ENCODE measurements at places on chromosomes 2 and 18. TPM values are rescaled to one million over a fixed set of nuclear protein-coding genes. Genes with fewer than 3 reads are reported as not detected.
A peak's percentile ranks its signal among the peaks of the same experiment; 100 is the strongest.

GRCh38 chr2:33342705-33343104 lies 133.7 kb upstream of the RASGRP3 start:
- H3K4me3 ChIP-seq, result no peak overlapping the region
- no peak for DNase-seq
- H3K27me3 ChIP-seq, result no peaks in the 10 kb centered on the region
- no peak overlapping the region for H3K27ac ChIP-seq
- no peaks in the 10 kb centered on the region for H3K36me3 ChIP-seq

GRCh38 chr18:25454730-25455129 lies 102.8 kb upstream of the ZNF521 start:
- H3K27ac ChIP-seq, result no peak overlapping the region
- H3K4me3 ChIP-seq, result no peak overlapping the region
- H3K27me3 ChIP-seq, result no peaks in the 10 kb centered on the region
- H3K36me3 ChIP-seq, result no peaks in the 10 kb centered on the region
- H3K4me1 ChIP-seq, result peaks cover 3% of the 10 kb centered on the region

DNA sequence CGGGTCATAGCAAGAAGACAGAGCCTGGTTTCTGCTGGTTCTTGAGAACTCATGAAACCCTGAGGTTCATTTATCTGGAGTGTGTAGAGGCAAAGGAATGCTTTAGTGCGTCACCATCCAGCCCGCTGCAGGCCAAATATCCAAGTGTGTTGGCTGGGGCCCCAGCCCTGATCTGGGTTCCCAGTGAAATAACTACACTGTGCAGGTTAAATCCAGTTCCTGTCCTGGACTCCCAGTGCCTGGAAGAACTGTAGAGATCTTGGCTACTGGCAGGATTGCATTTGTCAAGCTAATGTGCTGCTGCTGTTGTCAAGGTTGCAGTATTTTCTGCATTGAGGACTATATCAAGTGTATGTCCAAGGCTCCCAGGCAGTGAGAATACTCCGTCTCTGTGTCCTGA lies 89.9 kb downstream of the MAPK4 start:
- no peaks in the 10 kb centered on the region for H3K36me3 ChIP-seq
- peaks cover 4% of the 10 kb centered on the region for H3K4me1 ChIP-seq
- no peak for DNase-seq

DNA sequence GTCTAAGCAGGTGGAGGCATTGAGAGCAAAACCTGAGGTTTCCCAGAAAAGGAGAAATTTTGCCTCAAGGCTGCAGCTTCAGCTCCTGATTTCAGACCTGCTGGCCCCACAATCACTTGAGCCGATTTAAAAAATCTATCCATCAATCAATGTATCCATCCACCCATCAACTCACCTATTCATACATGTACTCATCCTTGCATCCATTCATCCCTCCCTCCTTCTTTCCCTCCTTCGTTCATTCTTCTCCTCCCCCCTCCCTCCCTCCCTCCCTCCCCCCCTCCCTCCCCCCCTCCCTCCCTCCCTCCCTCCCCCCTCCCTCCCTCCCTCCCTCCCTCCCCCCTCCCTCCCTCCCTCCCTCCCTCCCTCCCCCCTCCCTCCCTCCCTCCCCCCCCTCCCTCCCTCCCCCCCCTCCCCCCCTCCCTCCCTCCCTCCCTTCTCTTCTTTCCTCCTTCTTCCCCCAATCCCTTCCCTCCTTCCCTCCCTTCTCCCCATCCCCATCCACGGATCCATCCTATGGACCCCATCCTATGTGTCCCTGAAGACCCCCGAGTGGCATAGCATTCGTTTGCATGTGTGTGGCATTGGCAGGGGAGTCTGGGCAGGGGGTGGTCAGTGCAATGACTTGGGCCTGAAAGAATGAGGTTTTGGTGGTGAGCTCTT lies 6.1 kb upstream of the PXDN start:
- DNase-seq, result no peak
- no peak overlapping the region for H3K4me3 ChIP-seq
- H3K27me3 ChIP-seq, result no peaks in the 10 kb centered on the region
- no peaks in the 10 kb centered on the region for H3K36me3 ChIP-seq

DNA sequence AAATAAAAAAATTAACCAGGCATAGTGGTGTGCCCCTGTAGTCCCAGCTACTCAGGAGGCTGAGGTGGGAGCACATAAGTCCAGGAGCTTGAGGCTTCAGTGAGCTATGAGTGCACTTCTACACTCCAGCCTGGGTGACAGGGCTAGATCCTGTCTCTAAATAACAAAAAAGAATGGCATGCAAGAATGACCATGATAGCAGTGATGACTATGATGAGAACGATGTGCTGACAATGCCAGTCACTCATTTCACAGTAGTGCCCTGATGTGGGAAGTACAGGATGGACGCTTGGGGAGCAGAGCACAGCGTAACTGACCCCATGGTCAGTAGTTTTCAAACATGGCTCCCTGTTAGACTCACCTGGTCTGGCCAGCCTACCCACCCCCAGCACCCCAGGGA lies 139.1 kb downstream of the VAPA start:
- H3K27me3 ChIP-seq, result no peaks in the 10 kb centered on the region
- H3K27ac ChIP-seq, result no peak overlapping the region

GRCh38 chr18:74905247-74905646 lies 303.7 kb downstream of the PTGR3 start:
- DNase-seq, result peak; percentile 27
- no peak overlapping the region for H3K4me3 ChIP-seq
- no peaks in the 10 kb centered on the region for H3K4me1 ChIP-seq
- no peaks in the 10 kb centered on the region for H3K27me3 ChIP-seq

DNA sequence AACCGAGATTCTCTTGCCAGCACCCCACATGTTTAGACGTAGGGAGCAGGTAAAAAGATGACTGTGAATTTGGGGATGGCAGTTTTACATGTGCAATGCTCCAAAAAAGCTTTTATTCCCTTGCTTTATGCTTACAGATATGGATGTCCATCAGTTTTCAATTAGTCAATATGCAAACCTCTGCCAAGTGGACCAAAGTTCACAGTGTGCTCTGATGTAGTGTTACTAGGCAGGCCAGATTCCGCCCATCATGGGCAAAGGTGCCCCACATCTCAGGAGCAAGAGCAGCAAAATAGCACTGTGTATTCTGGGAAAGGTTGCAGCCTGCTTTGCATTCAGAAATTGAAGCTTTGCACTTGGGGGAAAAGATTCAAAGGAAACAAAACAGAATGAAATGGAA lies 329.7 kb upstream of the ZEB2 start:
- H3K27ac ChIP-seq, result no peak overlapping the region
- H3K4me3 ChIP-seq, result no peak overlapping the region
- no peaks in the 10 kb centered on the region for H3K36me3 ChIP-seq
- no peaks in the 10 kb centered on the region for H3K27me3 ChIP-seq
- DNase-seq, result no peak

- H3K27ac ChIP-seq, result no peak overlapping the region
- no peak overlapping the region for H3K4me3 ChIP-seq
- H3K4me1 ChIP-seq, result no peaks in the 10 kb centered on the region
- no peaks in the 10 kb centered on the region for H3K27me3 ChIP-seq
- H3K36me3 ChIP-seq, result no peaks in the 10 kb centered on the region
- no peak for DNase-seq
These were observed 327.6 kb downstream of the RDH14 start for GRCh38 chr2:18232731-18233438.

GRCh38 chr2:227513113-227513512 lies 41.2 kb downstream of the AGFG1 start:
- no peak for DNase-seq
- H3K4me1 ChIP-seq, result peaks cover 52% of the 10 kb centered on the region
- no peak overlapping the region for H3K27ac ChIP-seq
- no peak overlapping the region for H3K4me3 ChIP-seq
- H3K36me3 ChIP-seq, result no peaks in the 10 kb centered on the region

DNA sequence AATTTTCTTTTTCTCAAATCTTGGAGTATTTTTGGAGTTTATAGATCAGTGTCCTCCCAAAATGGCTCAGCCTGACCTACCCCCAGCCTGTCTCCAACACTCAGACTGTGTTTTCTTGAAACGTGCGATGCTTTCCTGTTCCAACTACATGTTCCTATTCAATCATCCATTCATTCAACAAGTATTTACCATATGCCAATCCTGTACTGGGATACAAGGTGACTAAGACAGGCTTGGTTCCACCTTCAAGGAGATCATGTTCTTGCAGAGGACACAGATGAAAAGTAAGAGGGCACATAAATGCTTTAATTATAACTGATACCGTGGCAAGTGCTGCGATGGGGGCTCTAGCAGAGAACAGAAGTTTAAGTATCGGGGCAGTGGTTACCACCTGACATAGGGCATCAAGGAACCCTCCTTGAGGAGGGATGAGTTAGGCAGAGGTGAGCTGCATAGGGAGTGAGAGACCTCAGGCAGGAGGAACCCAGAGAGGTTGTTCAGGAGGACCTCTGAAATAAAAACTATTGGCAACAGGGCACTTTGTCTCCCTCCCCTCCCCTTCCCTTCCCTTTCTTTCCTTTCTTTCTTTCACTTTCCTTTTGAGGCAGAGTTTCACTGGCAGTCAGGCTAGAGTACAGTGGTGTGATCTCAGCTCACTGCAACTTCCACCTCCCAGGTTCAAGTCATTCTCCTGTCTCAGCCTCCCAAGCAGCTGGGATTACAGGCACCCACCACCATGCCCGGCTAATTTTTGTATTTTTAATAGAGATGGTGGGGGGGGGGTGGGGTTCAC lies 469.0 kb downstream of the EPHA4 start:
- no peak overlapping the region for H3K27ac ChIP-seq
- H3K4me1 ChIP-seq, result peaks cover 3% of the 10 kb centered on the region
- no peak for DNase-seq
- H3K36me3 ChIP-seq, result no peaks in the 10 kb centered on the region
- H3K4me3 ChIP-seq, result no peak overlapping the region

DNA sequence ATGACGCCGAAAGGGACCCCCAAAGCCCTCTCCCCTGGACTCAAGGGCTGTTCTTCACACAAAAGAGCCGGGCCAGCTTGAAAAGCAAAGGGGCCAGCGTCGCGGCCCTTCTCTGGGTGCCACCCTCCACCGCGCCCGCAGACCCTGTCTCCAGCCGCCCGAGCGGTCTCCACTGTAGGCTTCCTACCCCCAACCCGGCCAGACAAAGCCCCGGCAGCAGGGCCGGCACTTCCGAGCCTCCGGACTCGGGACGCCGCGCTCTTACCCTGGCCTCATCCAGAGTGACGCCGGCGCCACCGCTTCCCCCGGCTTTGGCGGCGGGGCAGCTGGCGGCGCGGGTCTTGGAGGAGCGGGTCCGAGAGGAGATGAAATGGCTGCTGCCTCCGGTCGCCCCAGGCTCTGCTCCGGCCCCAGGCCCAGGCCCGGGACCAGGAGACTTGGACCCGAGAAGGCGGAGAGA lies 603 bp downstream of the ATAD2B start:
- peak overlapping the region; percentile 68 for H3K4me3 ChIP-seq
- no peaks in the 10 kb centered on the region for H3K36me3 ChIP-seq
- peak overlapping the region; percentile 99 for H3K27ac ChIP-seq
- DNase-seq, result peak; percentile 91

- no peaks in the 10 kb centered on the region for H3K27me3 ChIP-seq
- no peak for DNase-seq
- no peak overlapping the region for H3K27ac ChIP-seq
These were observed 501 bp downstream of the TNS1 start for GRCh38 chr2:218002143-218002844.

DNA sequence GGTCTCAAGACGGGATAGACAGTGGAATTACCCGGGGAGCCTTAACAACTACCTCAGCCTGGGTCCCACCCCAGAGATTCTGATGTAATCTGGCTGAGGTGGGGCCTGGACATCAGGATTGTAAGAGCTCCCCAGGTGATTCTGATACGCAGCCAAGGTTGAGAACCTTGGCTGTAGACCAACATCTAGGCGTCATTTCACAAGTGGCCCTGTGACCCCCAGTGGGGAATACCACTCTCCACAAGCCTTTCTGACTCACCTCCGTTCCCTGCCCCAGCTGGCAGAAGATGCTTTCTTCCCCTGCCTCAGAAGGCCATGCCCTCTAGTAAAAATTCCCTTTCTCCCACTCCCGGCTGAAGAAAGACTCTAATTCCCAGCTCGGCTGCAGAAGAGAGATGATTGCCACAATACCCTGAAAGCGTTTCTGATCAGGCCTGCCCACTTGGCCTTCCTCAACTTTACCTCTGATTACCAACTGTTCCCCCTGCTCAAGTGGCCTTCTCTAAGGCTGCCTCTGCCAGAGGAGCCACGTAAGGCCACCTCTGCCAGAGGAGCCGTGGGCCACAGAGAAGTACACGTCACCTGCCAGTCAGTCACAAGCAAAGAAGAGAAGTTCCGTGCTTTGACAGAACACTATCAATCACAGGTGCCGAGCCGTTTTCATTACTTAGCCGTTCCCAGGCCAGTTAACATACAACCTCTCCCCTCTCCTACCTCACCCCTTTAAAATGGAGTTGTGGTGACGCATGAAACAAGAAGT lies 116.8 kb upstream of the PKDCC start:
- H3K4me1 ChIP-seq, result no peaks in the 10 kb centered on the region
- no peaks in the 10 kb centered on the region for H3K27me3 ChIP-seq
- DNase-seq, result no peak

GRCh38 chr18:23499291-23499781 lies 4.0 kb upstream of the RMC1 start:
- H3K27ac ChIP-seq, result no peak overlapping the region
- no peaks in the 10 kb centered on the region for H3K36me3 ChIP-seq
- DNase-seq, result no peak
- peaks cover 27% of the 10 kb centered on the region for H3K4me1 ChIP-seq
- H3K4me3 ChIP-seq, result no peak overlapping the region
- H3K27me3 ChIP-seq, result no peaks in the 10 kb centered on the region

GRCh38 chr2:101912545-101912944 lies 79.2 kb upstream of the IL1R2 start:
- H3K27ac ChIP-seq, result no peak overlapping the region
- no peaks in the 10 kb centered on the region for H3K27me3 ChIP-seq
- no peaks in the 10 kb centered on the region for H3K36me3 ChIP-seq

DNA sequence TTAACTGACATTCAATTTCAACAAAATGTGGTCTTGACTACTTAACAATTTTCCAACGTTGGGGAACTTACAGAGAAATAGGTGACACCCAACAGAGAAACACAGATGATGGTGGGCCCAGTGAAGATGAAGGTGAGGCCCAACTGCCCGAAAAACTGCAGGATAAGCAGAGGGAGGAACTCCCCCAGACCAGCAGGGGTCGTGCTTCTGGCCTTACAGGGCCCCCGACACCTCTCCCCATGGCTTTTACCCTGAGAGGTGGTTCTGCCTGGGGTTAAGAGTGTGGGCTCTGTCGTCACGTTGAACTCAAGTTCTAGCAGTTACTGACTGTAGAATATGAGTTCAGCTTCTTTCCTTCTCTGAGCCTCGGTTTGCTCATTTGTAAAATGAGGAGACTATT lies 119.5 kb upstream of the SMIM21 start:
- no peaks in the 10 kb centered on the region for H3K4me1 ChIP-seq
- H3K27ac ChIP-seq, result no peak overlapping the region
- no peaks in the 10 kb centered on the region for H3K36me3 ChIP-seq
- no peak for DNase-seq
- no peaks in the 10 kb centered on the region for H3K27me3 ChIP-seq

Gene FNDC4
- not detected for total RNA-seq

Gene SCN9A
- total RNA-seq, result 9.3 TPM

Gene TNFRSF11A
- 5.2 TPM for total RNA-seq

Gene IRS1
- 12.2 TPM for total RNA-seq

Gene CACNB4
- 9.0 TPM for total RNA-seq

Gene LYPD6
- total RNA-seq, result 0.09 TPM

Gene CHRNG
- not detected for total RNA-seq

Gene CHRNA1
- not detected for total RNA-seq

Measured in upper lobe of left lung (tissue), 6 donors.